H4 (cell line): ENCODE measurements at places on chromosomes 2 and 18.

- peak; percentile 72 for DNase-seq
Observed at GRCh38 chr2:225274751-225275150, 124.8 kb upstream of the NYAP2 start.

DNA sequence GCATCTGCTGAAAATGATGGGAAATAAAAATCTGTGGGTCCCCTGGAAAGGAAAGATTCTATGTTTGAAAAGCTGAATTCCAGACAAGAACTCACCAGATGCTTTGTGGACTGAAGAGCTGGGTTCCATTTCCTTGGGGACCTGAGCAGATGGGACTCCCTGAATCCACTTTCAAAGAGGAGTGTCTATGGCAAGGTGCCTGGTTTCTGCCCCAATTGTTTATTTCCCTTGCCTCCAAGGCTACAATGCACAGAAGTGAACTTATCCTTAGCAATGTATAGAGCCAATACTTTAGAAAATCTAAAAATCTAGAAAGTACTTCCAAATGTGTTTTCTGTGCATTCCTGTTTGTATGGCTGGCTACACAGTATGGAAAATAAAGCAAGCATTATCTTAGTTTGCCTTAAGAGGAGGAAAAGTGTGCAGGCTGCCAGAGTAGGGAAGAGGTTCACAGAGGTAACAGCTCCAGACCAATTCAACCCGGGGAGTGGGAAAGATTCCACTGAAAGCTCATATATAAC is 420.5 kb downstream of the NRXN1 start:
- no peak for DNase-seq

DNA sequence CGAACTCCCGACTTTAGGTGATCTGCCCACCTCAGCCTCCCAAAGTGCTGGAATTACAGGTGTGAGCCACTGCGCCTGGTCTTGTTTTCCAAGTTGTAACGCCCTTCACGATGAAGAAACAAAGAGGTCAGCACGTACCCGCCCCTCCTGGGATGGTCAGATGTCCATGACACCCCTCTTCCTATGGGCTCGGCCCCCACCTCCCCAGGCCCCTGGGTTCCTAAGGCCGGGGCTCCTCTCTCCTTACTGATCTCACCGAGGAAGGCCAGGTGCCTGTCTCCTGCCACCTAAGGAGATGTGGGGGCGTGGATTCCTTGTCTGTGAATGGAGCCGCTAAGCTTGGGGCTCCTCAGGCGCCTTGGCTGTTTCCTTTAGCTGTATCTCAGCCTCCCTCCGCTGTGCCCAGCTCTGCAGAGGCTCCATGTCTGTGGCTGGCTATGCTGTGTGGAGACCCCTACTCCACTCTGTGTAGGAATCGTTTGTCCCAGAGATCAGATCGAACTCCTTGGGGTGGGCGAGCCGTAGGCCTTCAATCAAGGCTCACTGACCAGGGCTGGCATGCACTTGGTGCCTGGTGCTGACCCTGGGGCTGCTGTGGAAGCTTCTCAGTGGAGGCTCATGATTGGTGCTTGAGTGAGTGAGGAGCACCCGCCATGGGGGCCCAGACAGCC is 8.8 kb downstream of the COLEC11 start:
- DNase-seq, result no peak

GRCh38 chr2:152407204-152407721 is 72.3 kb downstream of the FMNL2 start:
- peak; percentile 49 for DNase-seq

GRCh38 chr18:3631887-3632286 is 181.9 kb downstream of the TGIF1 start:
- no peak for DNase-seq

DNA sequence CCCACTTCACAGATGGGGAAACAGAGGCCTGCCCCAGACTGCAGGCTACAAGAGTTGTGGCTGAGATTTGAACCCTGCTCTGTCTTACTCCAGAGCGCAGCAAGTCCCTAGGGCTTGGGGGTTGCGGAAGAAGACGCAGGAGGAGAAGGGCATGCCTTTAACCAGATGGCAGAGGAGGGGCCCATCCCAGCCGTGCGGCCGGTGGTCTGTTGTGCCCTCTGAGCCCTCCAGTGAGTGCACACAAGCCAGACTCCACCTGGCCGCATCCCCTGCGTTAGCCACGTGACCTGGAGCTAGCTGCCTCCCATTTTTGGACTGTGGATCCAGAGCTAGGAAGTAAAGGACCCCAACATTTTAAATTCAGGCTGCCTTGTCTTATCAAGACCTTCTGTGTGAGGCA is 2.8 kb downstream of the KCNIP3 start:
- no peak for DNase-seq
